ENCODE measurements at places on chromosomes 6 and 20. TPM values are rescaled to one million over a fixed set of nuclear protein-coding genes. Genes with fewer than 3 reads are reported as not detected.

- no peak for DNase-seq
These were observed 28.8 kb downstream of the FERMT1 start for GRCh38 chr20:6094063-6094462.

GRCh38 chr20:1375515-1375914, 17.3 kb downstream of the FKBP1A start:
- no peak for DNase-seq

DNA sequence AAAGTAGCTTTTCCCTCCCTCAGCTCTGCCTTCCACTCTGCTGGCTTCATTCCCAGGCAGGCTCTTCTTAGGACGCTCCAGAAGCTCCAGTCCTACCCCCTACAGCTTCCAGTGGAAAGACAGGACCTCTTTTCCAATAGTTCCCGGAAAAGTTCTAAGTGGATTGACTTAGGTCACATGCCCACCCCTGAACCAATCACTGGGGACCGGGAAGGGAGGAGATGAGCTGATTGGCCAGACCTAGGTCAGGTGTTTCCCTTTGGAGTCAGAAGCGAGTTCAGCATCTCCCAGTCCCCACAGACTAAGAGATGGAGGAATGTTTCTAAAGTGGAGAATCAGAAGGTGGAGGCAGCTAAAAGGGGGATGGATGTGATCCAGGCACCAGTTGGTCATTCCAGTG, 62.9 kb upstream of the KCNG1 start:
- no peak for DNase-seq

DNA sequence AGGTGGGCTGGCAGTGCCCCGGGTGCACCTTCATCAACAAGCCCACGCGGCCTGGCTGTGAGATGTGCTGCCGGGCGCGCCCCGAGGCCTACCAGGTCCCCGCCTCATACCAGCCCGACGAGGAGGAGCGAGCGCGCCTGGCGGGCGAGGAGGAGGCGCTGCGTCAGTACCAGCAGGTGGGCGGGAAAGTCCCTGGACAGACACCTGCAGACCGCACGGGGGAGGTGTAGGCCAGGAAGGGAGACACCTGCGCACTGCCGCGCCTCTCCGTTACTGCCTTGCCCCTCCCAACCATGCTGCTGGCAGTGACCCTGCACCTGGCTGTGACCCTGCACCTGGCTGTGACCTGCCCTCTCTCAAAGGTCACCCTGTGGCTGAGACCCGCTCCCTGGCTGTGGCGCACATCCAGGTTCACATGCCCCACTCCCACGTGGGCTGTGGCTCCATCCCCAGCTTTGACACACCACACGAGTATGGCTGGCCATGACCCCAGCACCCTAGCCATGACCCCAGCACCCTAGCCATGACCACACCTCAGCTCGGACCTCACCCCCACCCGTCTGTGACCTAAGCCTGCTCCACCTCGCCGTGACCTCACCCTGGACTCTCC, 11.6 kb downstream of the RBCK1 start:
- DNase-seq: no peak

- DNase-seq: peak; percentile 5
These were observed 25.4 kb upstream of the ASIP start for GRCh38 chr20:34215711-34216381.

GRCh38 chr6:129638055-129638684, 71.8 kb downstream of the ARHGAP18 start:
- DNase-seq: no peak

- DNase-seq: no peak
These were observed 26.2 kb downstream of the CYP39A1 start for GRCh38 chr6:46626228-46626909.

DNA sequence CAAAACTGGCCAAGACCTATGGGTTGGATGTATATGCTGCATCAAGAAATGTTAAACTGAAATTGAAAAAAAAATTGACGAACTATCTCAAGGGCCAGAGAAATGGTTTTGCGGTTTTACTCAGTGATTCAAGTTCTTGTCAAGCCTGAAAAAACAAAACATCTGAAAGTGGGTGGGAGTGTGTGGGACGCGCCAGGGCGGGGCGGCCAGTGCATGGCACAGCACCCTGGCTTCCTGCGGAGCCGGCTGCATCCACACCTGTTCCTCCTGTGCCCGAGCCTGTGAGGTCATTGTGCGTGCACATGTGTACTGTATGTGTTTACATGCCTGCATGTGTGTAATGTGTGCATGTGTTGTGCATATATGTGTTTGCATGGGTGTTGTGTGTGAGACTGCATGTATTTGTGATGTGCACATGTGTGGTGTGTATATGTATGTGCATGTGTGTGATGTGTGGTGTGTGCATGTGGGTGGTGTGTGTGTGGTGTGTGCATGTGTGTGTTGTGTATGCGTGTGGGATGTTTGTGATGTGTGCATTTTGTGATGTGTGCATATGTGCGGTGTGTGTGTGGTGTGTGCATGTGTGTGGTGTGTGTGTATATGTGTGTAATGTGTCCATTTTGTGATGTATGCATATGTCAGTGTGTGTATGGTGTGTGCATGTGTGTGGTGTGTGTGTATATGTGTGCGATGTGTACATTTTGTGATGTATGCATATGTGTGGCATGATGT, 59.8 kb downstream of the CDH4 start:
- DNase-seq: no peak

GRCh38 chr20:19405958-19406357, 193.5 kb downstream of the SLC24A3 start:
- no peak for DNase-seq

DNA sequence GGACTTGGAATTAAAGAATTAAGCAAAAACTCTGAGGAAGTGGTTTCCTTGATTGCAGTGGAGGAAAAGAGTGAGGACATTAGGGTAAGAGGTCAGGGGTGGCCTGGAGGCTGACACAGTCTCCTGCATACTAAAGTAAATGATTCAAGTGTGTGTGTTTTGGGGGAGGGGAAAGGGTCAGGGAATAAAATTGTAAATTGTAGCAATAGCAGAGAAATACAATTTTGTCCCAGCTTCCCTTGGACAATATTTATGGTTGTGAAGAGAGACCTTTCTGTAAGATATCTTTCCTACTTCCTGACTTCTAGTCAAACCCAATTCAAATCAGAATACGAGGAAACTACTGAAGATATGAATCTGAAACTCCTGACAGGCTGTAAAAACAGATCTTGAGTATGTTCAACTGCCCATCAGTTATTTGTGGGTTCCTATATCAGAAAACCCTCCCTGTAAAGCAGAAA, 143.4 kb upstream of the HMGN3 start:
- DNase-seq: no peak

- DNase-seq: no peak
These were observed 250.3 kb downstream of the TTLL2 start for GRCh38 chr6:167575158-167575696.

GRCh38 chr6:151679081-151679480, 128.4 kb upstream of the ESR1 start:
- no peak for DNase-seq

DNA sequence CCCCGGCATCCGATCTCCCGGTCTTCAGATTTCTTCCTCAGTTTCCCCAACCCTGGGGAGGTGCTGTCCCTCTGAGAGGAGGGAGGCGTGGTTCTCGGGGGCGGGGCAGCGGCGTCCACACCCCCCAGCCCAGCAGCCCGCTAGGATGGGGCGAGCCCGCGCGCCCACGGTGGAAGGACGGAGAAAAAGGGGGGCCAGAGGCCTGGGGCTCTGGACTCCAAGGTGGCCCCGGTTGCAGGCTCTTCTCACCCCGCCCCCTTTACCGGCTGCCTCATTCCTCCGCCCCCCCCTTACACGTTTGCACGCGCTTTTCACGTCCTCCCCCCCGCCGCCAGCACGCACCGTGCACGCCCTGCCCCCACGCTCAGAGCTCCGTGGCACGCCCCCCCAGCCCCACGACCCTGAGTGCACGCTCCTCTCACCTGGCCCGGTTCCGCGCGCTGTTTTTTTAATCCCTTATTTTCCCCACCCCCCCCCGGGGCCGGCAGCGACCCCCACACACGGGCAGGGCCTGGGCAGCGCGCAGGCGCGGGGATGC, 402 bp downstream of the ZBTB12 start:
- DNase-seq: peak; percentile 71

- no peak for DNase-seq
These were observed 150.0 kb downstream of the QKI start for GRCh38 chr6:163564534-163564933.

- no peak for DNase-seq
These were observed 36.8 kb downstream of the GCNT2 start for GRCh38 chr6:10557913-10558312.

GRCh38 chr20:9966966-9967365, 67.8 kb upstream of the ANKEF1 start:
- no peak for DNase-seq

DNA sequence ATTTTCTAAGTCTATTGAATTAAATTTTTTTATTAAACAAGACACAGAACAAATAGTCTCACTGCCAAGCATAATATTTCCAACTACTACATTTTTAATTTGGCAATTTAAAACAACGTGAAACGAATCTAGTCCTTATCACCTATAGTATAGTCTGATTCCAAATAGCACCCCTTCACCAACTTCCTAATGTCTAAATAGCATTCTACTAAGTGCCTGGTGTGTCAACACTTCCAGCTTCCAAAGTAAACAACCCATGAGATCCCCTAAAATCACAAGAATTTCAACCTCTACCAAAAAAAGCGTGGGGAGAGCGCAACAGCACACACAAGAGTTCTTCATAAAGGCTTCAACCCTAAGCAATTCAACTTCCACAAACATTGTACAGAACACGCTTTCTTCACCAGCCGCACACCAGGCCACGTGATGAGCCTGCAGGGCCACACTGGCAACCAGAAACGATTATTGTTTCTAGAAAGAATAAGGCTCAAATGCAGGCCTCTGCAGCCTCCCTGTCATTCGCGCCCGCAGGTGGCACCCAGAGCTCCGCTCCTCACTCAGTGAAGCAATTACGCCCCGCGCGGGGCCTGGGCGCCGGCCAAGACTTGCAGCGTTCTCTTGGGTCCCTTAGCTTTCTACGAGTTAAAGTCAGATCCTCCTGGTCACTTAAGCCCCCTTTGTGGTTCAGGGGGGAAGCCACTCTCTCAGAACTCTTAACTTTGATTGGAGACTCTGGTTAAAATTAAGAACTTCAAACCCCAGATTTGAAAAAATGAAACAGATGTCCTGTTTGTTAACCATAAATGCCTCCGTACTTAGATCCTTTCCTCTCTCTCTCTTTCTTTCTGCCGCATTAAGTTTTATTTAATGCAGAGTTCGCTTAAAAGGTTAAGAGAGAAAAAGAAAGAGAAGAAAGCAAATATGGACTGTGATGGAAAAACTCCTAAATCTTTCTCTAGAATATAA, 18.3 kb downstream of the SIM1 start:
- no peak for DNase-seq

GRCh38 chr6:38033442-38033982, 214.0 kb downstream of the ZFAND3 start:
- DNase-seq: no peak

DNA sequence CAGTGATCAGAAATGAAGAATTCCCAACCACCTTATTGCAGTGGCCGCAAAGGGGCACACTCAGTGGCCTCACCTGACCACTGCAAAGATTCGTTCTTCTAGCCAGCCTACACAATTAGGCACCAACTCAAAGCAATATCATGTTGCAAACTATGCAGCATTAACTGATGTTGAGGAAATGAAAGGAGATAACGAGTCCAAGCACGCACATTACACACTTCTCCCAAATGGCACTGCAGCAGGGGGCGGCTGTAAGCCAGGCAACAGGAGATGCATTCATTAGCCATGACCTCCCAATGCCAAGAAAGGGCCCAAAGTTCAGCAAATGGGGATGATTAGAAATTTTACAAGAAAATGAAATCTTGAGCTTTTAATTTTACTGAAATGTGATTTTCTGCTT, 39.3 kb downstream of the ATXN1 start:
- no peak for DNase-seq

The CST2 gene
- not detected for total RNA-seq

The PTPRT gene
- not detected for total RNA-seq

The PREX1 gene
- 92.7 TPM for total RNA-seq

The TRAPPC3L gene
- not detected for total RNA-seq

The ID4 gene
- not detected for total RNA-seq

The DIDO1 gene
- 130 TPM for total RNA-seq

The COL20A1 gene
- total RNA-seq: not detected

The EYA2 gene
- 0.16 TPM for total RNA-seq

All from naive thymus-derived CD4-positive, alpha-beta T cell (primary cell).